GM18507 (cell line): ENCODE measurements at places on chromosomes 7 and 10.

- no peak for DNase-seq
Measured at GRCh38 chr7:17598846-17599245, 300.4 kb downstream of the AHR start.

DNA sequence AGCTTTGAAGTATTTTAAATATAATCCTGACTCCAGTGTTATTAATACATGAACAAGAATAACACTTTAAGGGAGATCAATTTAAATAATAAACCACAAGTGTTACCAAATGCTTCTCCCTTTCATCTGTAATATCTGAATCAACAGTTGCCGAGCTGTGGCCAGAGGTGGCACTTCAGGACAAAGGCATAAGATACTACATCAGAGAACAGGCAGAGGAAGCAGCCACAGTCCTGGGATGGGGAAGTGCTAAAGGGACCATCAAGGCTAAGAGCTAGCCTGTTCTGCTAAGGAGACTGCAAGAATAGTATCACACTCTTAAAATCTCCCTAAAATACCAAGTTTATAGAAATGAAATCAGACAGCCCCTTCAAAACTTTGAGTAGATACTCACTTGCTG is 378.2 kb upstream of the PRKCQ start:
- no peak for DNase-seq

DNA sequence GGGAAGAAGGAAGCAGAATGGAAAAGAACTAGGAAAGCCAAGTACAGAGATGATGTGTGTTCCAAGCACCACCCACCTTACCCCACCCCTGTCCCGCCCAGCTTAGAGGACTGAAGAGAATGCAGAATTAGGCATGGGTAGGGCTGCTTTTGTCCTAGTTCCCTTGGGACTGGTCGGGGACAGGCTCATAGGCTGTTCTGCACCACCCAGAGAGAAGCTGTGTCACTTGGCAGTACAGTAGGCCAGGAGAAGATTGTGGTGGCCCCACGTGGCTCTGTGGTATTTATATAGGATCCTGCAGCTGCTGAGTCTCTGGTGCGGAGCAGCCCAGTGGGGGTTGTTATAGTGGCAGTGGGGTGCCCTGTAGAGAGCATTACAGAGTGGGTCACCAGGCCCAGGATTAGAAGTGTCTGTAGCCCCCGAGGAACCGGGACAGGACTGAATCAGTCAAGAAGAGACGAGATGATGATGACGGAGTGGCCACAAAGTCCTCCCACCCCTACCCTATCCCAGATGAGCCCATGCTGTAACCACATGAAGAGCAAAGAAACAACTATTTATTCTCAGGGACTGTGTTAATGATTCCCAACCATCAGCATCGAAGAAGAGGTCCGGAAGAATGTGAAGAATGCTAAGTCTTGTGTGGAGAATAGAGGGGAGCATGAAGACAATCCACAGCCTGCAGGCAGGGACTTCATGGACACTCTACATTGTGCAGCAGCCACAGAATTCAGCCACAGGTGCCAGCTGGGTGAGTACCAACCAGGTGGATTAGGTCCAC is 88.9 kb downstream of the C1GALT1 start:
- DNase-seq: no peak

- DNase-seq: no peak
Measured at GRCh38 chr10:114400091-114400490, 4.2 kb downstream of the AFAP1L2 start.

- DNase-seq: no peak
Measured at GRCh38 chr10:118968060-118968459, 61.5 kb upstream of the NANOS1 start.

GRCh38 chr10:3169673-3170072 is 2.9 kb downstream of the PITRM1 start:
- no peak for DNase-seq

DNA sequence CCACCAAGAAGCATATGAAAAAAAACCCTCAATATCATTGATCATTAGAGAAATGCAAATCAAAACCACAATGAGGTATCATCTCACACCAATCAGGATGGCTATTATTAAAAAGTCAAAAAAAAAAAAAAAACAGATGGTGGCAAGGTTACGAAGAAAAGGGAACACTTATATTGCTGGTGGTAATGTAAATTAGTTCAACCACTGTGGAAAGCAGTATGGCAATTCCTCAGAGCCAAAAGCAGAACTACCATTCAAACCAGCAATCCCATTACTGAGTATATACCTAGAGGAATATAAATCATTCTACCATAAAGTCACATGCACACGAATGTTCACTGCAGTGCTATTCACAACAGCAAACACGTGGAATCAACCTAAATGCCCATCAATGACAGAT is 46.0 kb downstream of the CNOT4 start:
- no peak for DNase-seq

DNA sequence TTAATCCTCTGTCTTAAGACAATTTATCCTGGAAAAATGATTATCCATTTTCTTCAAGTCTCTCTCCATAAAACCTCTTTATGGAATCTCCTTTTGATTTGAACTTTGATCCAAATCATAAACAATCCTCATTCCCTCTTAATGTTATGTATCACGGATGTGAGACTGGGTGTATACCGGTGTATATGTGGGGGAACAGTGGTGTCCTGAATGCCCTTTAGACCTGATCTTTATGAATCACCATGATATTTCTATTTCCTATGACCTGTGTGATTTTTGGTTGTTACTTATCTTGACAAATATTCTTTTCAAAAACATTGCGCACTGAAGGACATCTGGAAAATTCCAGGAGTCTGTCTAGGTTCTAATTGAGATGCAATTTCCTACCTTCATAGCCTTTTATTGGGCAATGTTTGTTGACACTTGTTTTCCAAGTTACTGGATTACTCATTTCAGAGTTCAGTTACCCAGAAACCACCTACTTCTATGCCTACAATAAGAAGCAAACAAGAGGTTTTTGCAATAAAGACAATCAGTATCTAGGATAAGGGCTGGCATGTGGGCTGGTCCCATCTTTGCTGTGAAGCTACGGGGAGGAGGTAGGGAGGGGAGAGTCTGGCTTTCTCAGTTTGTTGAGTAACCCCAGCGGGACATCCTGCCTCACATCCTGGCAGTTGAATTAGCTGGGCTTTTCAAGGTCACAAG is 190.4 kb downstream of the CTTNBP2 start:
- no peak for DNase-seq

GRCh38 chr7:47298636-47299035 is 283.3 kb downstream of the TNS3 start:
- DNase-seq: no peak

DNA sequence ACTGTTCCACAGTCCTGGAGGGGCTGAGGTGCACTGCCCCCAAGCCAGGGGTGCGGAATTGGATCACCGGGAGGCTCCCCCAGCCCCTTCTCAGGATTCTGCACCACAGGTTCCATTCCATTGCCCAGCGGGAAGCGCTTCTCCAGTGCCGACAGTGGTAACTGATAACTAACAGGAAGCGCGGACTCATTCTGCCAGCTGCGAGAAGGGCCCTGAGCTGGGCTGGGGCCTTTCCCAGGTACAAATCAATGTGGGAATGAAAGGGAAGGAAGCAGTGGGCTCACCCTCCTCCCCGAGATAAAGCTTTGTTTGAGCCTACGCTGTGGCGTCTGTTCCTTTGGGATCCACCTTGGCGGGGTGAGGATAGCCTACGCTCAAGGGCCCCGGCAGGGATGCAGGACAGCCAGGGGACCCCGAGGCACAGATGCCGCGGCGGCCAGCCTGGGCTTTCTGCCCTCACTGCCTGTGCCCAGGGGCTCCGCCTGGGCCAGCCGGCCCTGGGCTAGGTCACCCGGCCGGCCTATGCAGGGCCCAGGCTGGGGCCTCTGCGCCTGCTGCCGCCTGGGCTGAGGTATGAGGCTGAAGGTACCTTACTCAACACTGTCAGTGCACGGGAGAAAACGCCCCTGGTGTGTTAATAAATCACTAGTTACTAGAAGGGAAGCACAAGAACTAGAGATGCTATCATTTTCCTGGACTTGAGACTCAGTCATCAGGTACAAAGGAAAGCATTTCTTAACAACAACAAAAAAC is 39.4 kb downstream of the EN2 start:
- DNase-seq: no peak

DNA sequence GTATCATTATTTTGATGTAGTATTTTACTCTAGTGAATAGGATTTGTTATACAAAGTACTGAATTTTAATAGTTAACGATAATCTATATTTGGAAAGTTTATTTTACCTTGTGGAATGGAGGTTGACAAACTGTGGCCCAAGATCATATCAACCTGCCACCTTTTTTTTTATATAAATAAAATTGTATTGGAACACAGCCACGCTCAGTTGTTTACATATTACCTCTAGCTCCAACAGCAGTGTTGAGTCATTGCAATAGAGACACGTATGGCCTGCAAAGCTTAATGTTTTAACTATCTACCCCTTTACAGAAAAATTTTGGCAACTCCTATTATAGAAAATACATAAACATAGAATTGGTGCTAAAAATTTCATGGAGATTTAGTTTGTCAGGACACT is 239.3 kb downstream of the THSD7A start:
- no peak for DNase-seq

- no peak for DNase-seq
Measured at GRCh38 chr10:61662794-61663259, at the start of gene CABCOCO1. CABCOCO1 (plus strand) TSS chr10:61662929; CDS start chr10:61662973, 44 bp downstream.
